Regular cardiac myocyte (primary cell): ENCODE measurements at places on chromosomes 1 and 21. TPM values are rescaled to one million over a fixed set of nuclear protein-coding genes. Genes with fewer than 3 reads are reported as not detected.

KRTAP10-3 gene
- not detected in 2 replicates for total RNA-seq

RHD gene
- under 0.01 TPM in 1 of 2 replicates, not detected in the other for total RNA-seq

CD34 gene
- 0.38 and 0.56 TPM in 2 replicates for total RNA-seq

NID1 gene
- 59.6 and 96.4 TPM in 2 replicates for total RNA-seq

ATP1A4 gene
- under 0.01 TPM in 1 of 2 replicates, not detected in the other for total RNA-seq

KMO gene
- total RNA-seq: 0.56 and 0.96 TPM in 2 replicates

RBP7 gene
- not detected in 2 replicates for total RNA-seq
